ENCODE measurements at places on chromosomes 12 and 14.

DNA sequence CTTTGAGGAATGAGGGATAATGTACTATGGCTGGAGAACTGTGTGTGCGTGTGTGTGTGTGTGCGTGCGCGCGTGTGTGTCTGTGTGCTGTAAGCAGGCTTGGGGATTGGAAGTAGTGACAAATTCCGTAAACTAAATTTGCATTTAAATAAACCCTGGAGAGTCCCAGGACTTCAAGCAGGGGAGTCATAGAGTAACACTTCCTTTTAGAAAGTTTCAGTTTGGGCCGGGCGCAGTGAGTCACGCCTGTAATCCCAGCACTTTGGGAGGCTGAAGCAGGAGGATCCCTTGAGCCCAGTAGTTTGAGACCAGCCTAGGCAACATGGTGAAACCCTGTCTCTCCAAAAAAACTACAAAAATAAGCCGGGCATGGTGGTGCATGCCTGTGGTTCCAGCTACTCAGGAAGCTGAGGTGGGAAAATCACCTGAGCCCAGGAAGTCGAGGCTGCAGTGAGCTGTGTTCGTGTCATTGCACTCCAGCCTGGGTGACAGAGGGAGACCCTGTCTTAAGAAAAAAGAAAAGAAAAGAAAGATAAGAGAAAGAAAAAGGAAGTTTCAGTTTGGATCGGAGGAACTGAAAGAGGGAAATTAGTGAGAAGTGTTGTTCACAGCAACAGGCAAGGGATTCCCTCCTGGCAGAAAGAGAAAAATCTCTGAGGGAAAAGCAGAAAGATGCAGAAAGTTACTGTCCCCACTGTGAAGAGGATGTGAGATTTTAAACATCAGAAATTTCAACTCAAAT lies 222.7 kb upstream of the SOX5 start:
- DNase-seq: no peak

GRCh38 chr14:50791201-50791600 lies 39.8 kb downstream of the NIN start:
- DNase-seq: no peak

GRCh38 chr12:27604431-27604830 lies 80.4 kb downstream of the PPFIBP1 start:
- DNase-seq: no peak

- DNase-seq: no peak
These were observed 2.8 kb upstream of the CDKL1 start for GRCh38 chr14:50399251-50400032.

DNA sequence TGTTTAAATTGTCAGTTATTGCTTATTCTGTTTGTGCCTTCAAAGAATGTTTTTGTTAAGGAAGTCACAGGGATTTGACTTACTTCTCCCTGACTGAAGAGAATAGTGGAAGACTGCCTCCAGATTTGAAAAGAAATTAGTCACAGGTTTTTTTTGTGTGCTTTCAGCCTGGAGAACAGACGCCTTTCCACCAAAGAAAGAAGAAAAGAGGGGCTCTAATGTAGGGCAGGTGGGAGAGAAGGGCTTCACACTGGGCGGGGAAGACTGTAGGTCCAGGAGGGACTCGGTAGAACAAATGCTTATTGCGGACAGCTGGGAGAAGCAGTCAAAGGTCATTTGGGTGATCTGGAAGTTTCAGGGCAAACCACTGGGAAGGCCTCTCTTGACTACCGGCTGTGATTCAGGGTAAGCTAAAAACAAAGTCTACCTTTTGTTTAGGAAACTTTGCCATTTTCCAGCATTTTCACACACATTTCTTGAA lies 76.8 kb downstream of the SAMD4A start:
- no peak for DNase-seq

- DNase-seq: peak; percentile 8
These were observed 84.1 kb downstream of the ITPR2 start for GRCh38 chr12:26748741-26749431.

- DNase-seq: no peak
These were observed 1.6 kb downstream of the DPF3 start for GRCh38 chr14:72892103-72892878.

GRCh38 chr12:48194799-48195201 lies 8.3 kb downstream of the OR10AD1 start:
- DNase-seq: no peak

- DNase-seq: no peak
These were observed 3.5 kb upstream of the KCNK10 start for GRCh38 chr14:88326352-88327103.

- DNase-seq: no peak
These were observed 13.3 kb upstream of the EIF4B start for GRCh38 chr12:52992699-52993557.

- peak; percentile 60 for DNase-seq
These were observed 21.8 kb downstream of the MDM1 start for GRCh38 chr12:68310370-68310769.

Data from AG09309 (cell line).